Activated CD4-positive, alpha-beta memory T cell treated with anti-CD3 and anti-CD28 coated beads, Interleukin-2, amount 10 ng/mL, durations not matched to agents 7 days and 5 days (primary cell): ENCODE measurements at places on chromosomes 3 and 15.

GRCh38 chr3:4948395-4948794, 30.8 kb upstream of the BHLHE40 start:
- DNase-seq = no peak

DNA sequence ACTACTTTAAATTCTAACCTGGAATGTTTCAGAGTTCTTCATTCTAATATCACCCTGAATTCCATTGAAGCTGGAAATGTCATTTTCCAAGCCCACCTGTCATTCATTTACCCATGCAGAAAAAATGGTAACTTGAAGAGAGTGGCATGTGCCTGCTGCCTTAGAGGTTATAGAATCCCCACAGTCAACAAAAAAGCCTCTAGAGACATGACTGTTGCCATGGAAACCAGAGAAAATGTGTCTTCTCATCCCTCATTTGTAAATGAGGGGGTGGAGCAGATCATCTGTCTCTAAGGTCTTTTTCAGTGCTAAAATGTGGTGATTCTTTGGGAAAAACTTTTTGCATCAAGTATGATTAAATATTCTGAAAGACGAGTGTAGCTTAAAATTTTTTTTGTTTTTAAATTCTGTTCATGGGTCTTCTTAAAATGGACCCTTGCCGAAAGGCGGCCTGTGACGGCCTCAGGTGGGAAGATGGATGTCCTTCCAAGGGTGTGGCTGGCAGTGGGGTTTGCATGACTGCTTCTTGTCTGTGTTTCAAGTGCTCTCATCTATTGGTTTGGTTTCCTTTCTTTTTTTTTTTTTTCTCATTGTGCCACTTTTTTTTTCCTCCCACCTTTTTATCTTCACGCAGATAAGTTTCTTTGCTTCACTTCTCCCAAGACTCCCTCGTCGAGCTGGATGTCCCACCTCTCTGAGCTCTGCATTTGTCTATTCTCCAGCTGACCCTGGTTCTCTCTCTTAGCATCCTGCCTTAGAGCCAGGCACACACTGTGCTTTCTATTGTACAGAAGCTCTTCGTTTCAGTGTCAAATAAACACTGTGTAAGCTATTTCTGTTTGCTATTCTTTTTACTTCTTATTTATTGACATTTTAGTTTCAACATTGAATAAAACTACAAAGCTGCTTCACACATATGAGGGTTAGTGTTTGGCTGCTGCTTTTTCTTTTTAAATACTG, 23.0 kb downstream of the TPM1 start:
- no peak for DNase-seq

DNA sequence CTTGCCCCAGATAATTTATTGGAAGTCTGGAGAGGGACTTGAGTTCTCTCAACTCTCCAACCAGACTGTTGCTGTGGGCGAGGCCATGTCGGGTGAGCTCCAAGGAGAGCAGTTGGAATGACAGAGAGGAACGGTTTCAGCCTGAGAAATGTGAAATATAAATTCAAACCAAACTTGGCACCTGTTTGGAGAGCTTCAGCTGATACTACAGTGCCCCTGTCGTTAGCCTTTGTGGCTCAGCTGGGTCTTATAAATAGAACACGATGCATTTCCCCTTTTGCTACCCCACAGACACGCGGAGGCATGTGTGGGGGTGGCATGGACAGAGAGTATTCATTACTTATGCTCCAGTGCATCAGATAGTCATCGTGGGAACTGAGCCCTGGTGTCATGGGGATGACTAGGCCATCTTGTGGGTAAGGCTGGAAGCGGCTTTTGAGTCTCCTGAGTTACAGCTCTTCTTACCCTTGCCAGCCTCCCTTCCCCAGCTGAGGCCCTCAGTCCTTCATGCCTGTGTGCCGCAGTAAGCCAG, 15.6 kb downstream of the SMAD3 start:
- DNase-seq = peak; percentile 72

DNA sequence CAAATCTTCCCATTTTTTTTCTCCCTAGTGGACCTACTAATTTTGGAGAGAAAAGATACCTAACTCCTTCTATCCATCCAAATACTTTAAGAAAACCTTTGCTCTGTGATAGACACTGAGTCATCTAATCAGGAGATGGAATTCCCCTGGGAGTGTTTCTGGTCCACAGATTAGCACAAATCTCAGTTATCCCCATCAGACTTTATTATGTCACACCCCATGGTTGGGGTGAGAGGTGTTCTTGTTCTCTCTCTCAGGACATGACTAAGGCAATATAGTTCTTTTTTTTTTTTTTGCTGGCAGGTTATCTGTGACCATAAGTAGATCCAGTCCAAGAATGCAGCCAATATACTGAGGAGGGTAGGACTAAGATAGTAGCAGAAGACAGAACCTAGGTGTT, 15.8 kb downstream of the SLC9A9 start:
- no peak for DNase-seq

DNA sequence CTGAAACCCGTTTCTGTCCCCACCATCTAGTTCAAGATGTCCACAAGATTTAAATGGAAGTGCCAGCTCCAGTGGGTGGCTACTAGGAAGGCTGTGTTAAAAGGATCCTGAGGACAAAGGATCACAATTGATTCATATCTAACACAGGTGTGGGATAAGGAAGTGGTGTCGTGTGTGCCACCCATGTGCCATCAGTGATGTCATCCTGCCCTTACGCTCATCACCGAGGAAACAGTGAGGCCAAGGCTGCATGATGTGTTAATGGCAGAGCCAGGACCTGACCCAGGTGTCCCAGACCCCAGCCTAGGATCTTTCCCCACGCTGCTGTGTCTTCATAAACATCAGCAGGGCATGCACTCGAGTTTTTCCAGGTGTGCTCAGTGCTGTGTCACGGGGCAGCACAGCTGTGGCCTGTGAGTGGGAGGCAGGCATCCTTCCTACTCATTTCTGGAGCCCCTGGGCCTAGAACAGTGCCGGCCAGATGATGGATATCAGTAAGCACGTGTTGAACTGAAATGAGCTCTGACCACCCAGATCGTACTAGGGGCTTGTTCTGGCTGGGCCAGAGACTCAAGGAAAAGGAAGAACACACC, 10.6 kb upstream of the TGM5 start:
- no peak for DNase-seq

DNA sequence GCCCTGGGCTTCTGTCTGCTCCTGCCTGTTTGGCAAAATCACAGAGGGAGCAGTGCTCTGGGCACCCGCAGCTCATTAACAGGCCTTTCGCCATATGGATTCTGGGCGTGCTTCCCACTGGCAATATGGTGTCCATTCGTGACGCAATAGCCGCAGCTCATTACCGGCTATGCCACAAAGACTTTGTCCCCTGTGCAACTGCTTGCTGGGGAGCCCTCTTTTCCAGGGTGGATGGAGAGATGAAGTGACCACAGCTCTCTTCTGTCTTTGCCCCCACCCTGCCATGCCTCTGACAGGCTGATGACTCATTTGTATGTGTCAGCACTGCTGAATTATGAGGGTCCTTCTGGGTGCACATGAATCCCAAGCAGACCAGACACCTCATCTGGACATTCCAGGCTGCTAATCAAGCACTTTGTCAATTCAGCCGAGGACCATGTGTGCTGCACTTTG, 214.3 kb upstream of the FEZF2 start:
- no peak for DNase-seq

GRCh38 chr3:41163006-41163405, 36.3 kb upstream of the CTNNB1 start:
- no peak for DNase-seq

DNA sequence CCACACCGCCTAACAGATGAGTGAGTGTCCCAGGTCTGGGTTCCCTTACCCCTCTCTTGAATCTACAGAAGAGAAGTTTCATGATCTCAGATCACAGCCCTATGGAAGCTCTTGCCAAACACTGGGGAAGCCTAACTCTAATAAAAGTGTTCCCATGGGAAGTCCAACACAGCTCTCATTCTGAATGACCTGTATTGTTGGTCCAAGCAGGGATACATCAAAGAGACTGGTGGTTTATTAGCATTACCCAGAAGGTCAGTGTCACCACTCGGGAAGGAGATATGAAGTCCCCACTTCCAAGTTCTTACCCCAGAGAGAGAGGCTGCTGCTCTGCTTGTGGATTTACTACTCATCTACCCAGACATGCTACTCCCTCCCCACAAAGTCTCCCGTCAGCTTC, 9.0 kb upstream of the NCBP2 start:
- DNase-seq = no peak

DNA sequence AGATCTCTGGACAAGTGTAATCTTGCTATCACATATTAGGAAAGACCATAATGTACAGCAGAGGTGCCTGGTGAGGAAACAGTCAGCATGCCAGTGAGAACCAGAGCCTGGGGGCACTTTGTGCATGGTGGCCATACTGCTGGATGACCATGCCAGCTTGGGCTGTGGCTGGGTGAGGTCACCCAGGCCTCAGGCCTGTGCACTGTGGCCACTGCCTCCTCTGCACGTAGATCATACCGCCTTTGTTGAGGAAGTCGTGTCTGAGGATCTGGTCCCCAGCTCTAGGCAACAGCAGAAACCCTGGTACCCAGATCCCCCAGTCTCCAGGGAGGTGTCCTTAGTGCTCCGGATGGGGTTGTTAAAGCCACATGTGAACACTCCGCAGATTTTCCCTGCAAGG, 38.9 kb downstream of the ZNF710 start:
- no peak for DNase-seq

GRCh38 chr3:111591555-111591954, 3.6 kb downstream of the ZBED2 start:
- no peak for DNase-seq
